ENCODE measurements at places on chromosomes 1 and 21. TPM values are rescaled to one million over a fixed set of nuclear protein-coding genes. Genes with fewer than 3 reads are reported as not detected.
A peak's percentile ranks its signal among the peaks of the same experiment; 100 is the strongest.

GRCh38 chr1:23168445-23169194, at the start of gene LUZP1:
Gene LUZP1 (minus strand): TSS chr1:23168856.
- DNase-seq: peak; percentile 38

- DNase-seq: no peak
Observed at GRCh38 chr1:241749041-241749944, 97.2 kb downstream of the WDR64 start.

DNA sequence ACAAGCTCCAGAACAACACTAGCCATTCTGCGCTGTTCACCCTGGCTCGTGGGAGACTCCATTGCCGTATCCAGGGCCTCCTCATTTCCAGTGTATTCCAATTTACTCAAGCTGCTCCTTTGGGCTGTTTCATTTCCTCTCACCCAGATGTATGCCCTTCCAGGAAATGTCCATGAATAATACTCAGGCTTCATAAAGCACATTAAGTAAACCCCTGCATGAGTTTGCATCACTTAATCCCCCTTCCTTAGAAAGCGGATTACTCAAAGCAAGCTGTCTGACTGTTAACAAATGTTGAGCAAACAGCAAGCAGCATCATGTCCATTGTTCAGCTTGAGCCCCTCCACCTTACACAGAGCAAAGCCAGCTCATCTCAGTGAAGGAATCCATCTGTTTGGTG, 403.6 kb upstream of the PBX1 start:
- DNase-seq: no peak

MAEL gene
- total RNA-seq: not detected

TSPAN1 gene
- 8.0 TPM for total RNA-seq

MRPL9 gene
- total RNA-seq: 50.2 TPM

TDRD10 gene
- 0.26 TPM for total RNA-seq

Measured in esophagus squamous epithelium (tissue), 5 donors.